Activated effector memory CD4-positive, alpha-beta T cell treated with Interleukin-2 at 50 U/mL for 16 hours (primary cell): ENCODE measurements at places on chromosomes 1 and 21.

DNA sequence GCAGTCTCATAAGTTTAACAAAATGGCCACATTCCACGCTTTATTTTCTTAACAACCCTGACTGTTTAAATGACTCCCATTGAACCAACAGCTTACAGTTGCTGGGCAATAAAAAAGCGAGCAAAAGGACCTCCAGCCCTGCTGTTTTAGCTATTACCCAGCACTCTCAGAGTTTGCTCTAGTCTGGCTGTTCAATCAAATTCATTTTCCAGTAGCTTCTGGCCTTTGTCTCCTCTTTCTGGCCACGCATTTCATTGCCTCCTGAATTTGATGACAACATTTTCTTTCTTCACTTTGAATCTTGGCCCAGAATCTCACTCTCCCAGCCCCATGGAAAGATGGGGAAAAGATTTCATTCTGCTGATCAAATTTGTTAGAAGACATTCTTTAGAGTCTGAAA, 44.1 kb upstream of the DOCK7 start:
- no peak for DNase-seq

GRCh38 chr1:207993477-207994445, 82.8 kb upstream of the CD34 start:
- no peak for DNase-seq

GRCh38 chr21:34612557-34612956, 2.4 kb downstream of the RCAN1 start:
- DNase-seq: no peak

GRCh38 chr21:45146306-45146705, 71.9 kb downstream of the ADARB1 start:
- DNase-seq: no peak

DNA sequence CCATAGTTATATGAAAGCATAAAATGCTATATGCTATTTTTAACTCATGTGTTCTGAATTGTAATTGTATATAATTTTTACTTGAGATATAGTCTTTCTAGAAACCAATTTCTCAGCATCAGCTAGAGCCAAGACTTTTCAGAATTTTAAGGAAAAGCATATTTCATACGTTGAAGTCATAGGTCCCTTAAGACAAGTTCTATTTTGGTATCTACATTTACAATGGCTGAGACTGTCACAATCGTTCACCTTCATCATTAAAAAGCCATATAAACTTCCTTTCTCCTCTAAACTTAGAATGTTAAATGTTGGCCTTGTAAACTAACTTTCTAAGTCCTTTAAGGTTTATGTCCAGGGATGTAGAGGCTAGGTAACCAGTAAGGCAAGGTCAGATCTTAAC, 104.1 kb downstream of the LRRC40 start:
- no peak for DNase-seq

GRCh38 chr1:113451710-113452109, 61.4 kb downstream of the MAGI3 start:
- DNase-seq: no peak

DNA sequence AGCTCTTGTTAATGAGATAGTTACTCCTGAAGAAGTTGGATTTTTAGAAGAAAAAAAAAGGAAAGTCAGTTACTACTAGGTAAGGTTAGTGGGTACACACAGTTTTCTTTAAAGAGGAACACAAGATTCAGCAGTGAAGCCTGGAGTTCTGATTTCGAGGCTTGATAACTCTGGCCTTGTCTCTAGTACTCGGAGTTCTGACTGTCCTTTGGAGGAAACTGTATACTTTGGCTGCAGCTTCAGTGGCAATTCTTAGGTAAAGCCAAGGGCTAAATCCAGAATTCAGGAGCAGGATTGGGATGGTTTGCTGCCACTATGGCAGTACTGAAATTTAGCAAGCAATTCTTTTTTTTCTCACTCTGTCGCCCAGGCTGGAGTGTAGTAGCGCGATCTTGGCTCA, 9.2 kb downstream of the ACADM start:
- no peak for DNase-seq

DNA sequence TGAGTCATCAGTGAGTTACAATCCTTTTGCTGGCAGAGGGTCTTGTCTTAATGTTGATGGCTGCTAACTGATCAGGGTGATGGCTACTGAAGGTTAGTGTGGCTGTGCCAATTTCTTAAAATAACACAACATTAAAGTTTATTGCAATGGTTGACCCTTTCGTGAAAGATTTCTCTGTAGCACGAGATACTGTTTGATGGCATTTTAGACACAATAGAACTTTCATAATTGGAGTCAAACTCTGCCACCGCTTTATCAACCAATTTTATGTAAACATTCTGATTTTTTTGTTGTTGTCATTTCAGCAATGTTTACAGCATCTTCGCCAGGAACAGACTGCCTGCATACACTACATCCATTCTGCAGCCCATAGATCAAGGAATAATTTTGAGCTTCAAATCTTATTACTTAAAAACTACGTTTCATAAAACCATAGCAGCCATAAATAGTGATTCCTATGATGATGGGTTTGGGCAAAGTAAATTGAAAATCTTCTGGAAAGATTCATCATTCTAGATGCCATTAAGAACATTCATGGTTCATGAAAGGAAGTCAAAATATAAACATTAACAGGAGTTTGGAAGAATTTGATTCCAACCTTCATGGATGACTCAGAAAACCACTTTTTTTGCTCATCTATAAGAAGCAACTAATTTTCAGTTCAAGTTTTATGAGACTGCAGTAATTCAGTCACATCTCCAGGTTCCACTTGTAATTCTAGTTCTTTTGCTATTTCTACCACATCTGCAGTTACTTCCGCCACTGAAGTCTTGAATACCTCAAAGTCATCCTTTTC, 85.9 kb downstream of the TYW3 start:
- DNase-seq: no peak

- DNase-seq: no peak
Observed at GRCh38 chr1:76587212-76587611, 280.1 kb upstream of the ST6GALNAC5 start.

GRCh38 chr1:68624233-68624632, 127.4 kb upstream of the DEPDC1 start:
- DNase-seq: no peak
